Ovary (tissue), 10 donors: ENCODE measurements at places on chromosomes 1 and 21. TPM values are rescaled to one million over a fixed set of nuclear protein-coding genes. Genes with fewer than 3 reads are reported as not detected.

- no peak for DNase-seq
These were observed 1.9 kb upstream of the CCDC30 start for GRCh38 chr1:42461196-42461595.

GRCh38 chr1:53366901-53367502 is 39.1 kb upstream of the LRP8 start:
- DNase-seq: no peak

Gene HMCN1
- 1.9 TPM for total RNA-seq

Gene VCAM1
- total RNA-seq: 28.4 TPM
